Activated naive CD4-positive, alpha-beta T cell treated with anti-CD3 and anti-CD28 coated beads for 36 hours (primary cell): ENCODE measurements at places on chromosomes 3 and 15.
A peak's percentile ranks its signal among the peaks of the same experiment; 100 is the strongest.

DNA sequence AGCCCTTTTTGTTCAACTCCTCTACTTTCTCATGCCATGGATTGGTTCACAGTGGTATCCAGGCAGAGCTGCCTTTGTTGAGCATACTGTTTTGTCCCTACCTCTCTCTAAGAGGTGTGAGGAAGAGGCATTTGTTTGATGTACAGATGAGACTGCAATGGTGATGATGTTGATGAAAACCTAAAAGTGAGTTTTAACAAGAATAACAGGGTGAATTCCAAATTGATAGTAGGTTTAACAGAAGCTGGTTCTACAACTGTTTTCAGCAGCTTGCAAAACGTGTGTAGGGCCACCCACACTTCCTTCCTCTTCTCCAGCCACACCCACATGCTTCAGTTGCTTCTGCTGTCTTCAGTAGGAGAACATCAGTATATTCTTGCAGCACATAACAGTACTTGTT, 10.2 kb downstream of the SNRK start:
- H3K27ac ChIP-seq: peak overlapping the region; percentile 93
- H3K36me3 ChIP-seq: no peaks in the 10 kb centered on the region
- H3K4me3 ChIP-seq: peak overlapping the region; percentile 72
- peak; percentile 74 for DNase-seq

DNA sequence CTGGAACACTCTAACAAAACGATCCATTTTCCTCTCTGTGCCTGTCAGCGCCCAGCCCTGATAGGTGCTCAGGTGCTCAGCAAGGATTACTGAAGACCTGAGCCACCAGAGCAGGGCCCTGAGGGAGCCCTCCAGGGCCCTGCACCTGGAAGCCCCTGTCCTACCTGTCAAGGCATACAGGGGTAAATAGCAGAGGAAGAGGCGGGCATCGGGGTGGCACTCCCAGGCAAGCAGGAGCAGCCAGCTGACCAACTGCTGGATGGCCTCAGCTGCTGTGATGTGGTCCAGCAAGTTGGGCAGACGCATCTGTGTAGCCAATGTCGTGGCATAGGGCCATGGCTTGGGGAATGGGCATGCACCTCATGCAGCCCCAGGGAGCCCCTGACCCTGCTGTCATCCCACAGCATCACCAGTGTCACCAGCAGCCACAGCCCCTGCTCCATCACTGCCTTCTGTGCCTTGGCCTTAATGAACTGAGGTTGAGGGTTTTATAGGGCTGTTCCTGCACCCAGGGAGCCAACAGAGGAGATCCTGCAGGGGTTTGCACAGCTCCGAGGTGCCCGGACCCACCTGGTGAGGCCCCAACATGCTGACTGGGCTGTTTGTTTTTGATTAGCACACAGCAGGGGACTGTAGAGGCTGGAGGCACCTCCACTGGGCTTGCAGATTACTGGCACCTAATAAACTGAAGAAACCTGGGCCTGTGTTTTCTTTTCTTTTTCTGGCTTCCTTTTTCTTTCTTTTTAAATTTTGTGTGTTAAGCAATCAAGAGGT, 7.9 kb upstream of the WDR6 start:
- H3K4me1 ChIP-seq: peaks cover 3% of the 10 kb centered on the region
- H3K36me3 ChIP-seq: no peaks in the 10 kb centered on the region
- H3K27me3 ChIP-seq: no peaks in the 10 kb centered on the region
- H3K4me3 ChIP-seq: no peak overlapping the region

GRCh38 chr3:179853176-179853575, 183.6 kb downstream of the PEX5L start:
- H3K4me3 ChIP-seq: no peak overlapping the region
- H3K27ac ChIP-seq: no peak overlapping the region
- H3K4me1 ChIP-seq: no peaks in the 10 kb centered on the region
- no peaks in the 10 kb centered on the region for H3K27me3 ChIP-seq

DNA sequence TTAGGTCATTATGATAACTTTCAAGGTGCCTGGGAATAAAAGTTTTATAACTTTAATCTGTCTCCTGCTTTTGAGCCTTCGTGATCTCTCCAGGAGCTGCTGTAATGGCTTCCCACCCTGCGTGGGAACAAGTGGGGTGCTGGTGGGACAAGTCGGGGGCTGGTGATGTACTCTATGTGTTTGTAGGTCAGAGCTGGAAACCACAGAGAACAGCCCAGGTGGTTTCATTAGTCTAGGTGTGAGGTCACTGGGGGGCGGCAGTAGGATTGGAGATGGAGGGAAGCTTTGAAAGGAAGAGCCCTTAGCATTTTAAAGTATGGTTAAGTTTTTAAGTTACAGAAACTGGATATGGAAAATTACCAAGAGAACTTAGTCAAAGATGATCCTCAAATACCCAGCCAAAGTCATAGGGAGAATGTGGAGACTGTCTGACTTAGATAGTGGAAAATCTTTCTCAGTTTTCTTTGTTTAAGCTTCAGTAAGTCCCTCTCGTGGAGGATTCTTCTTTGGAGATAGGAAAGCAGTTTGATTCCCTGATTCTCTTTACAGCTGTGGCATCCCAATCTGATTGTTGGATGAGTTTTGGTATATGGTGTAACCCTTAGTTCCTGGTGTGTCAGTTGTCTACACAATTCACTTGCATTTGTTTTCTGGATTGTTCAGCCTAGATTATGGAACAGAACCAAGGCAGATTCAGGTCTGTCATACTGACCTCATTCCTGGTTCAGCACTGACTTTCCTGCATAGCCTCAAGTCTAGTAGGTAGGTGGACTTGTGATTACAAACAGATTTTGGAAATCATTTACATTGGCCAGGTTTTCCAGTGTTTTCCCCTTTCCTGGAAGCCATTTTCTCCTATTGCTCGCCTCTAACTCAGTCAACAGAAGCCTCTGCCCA, 115.6 kb downstream of the FNDC3B start:
- peaks cover 25% of the 10 kb centered on the region for H3K4me1 ChIP-seq
- H3K4me3 ChIP-seq: no peak overlapping the region
- H3K27me3 ChIP-seq: no peaks in the 10 kb centered on the region
- H3K27ac ChIP-seq: no peak overlapping the region

DNA sequence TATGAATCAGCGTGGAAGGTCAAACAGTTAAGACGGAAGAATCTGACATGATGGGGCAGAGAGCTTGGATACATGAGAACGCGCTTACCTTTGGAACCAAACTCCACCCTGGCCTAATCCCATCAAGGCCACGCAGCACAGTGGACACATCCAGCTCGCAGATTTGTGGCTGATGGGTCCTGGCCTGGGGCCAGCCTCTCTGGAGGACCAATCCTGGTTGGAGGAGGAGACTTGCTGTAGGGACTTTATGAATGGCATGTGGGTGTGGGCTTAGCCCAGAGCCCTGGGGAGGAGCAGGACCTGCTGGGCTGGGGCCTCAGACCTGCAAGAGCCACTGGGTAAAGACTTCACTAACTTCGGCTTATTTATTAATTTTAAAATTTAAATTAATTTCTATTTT, 73.4 kb upstream of the ANKRD34C start:
- no peak overlapping the region for H3K27ac ChIP-seq
- no peaks in the 10 kb centered on the region for H3K4me1 ChIP-seq
- no peak for DNase-seq
- no peaks in the 10 kb centered on the region for H3K36me3 ChIP-seq
- H3K27me3 ChIP-seq: peaks cover 30% of the 10 kb centered on the region

DNA sequence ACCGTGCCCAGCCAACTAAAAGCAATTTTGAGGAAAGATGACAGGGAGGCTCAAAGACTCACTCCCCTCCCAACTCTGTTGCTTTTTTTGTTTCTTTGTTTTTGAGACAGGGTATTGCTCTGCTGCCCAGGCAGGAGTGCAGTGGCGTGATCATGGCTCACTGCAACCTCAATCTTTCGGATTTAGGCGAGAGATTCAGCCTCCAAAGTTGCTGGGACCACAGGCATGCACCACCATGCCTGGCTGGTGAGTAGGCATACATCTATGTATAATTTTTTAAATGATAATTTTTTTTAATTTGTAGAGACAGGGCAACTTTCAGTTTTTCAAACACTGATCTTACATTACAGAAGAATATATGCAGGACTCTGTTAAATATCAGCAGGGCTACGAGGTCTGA, 15.8 kb upstream of the THUMPD3 start:
- no peak for DNase-seq
- H3K4me3 ChIP-seq: no peak overlapping the region
- no peaks in the 10 kb centered on the region for H3K4me1 ChIP-seq
- no peaks in the 10 kb centered on the region for H3K36me3 ChIP-seq
- H3K27me3 ChIP-seq: no peaks in the 10 kb centered on the region
- H3K27ac ChIP-seq: no peak overlapping the region

DNA sequence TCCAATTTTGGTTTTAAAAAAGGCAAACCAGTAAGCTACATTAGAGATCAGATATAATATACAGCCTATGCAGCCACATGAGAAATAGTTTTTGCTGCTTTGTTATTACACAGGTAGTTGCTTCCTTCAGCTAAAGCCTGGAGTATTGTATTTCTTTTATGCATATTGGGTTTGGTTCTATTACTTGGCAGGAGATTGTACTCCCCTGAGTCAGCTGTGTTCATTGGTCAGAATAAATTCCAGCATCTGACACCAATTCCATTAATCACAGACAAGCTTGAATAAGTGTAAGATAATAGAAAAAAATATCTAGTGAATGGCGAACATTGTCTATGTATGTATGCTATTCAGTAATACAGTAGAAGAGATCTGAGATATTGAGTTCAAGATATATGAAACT, 26.1 kb upstream of the ZCWPW2 start:
- H3K36me3 ChIP-seq: peaks cover 18% of the 10 kb centered on the region
- H3K27me3 ChIP-seq: no peaks in the 10 kb centered on the region
- H3K27ac ChIP-seq: no peak overlapping the region
- DNase-seq: no peak

DNA sequence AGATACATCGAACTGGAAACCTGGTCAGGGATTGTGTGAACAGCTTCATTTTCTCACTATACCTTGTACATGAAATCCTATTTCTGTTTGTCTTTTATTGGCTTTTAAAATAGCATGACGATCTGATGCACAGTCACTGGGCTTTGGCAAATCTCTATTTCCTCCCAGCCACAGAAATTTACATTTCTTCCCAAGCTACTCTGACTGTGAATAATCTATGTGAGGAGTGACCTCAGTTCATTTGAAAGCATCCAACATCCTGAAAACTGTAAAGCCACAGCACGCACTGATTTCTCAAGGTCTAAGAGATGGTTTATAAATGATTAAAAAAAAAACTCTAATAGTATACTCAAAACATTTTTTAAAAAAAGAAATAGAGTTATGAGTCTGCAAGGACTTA, 450.3 kb downstream of the IL5RA start:
- H3K4me1 ChIP-seq: no peaks in the 10 kb centered on the region
- no peak overlapping the region for H3K4me3 ChIP-seq
- H3K27ac ChIP-seq: no peak overlapping the region
- peaks cover 7% of the 10 kb centered on the region for H3K27me3 ChIP-seq
- no peak for DNase-seq
- no peaks in the 10 kb centered on the region for H3K36me3 ChIP-seq

- no peak for DNase-seq
- no peak overlapping the region for H3K4me3 ChIP-seq
- H3K4me1 ChIP-seq: no peaks in the 10 kb centered on the region
Observed at GRCh38 chr3:162007722-162008121, 511.1 kb downstream of the OTOL1 start.

GRCh38 chr3:102529452-102529851, 94.6 kb downstream of the ZPLD1 start:
- H3K4me3 ChIP-seq: no peak overlapping the region
- H3K27ac ChIP-seq: no peak overlapping the region
- no peaks in the 10 kb centered on the region for H3K36me3 ChIP-seq
- DNase-seq: no peak
- H3K27me3 ChIP-seq: no peaks in the 10 kb centered on the region

DNA sequence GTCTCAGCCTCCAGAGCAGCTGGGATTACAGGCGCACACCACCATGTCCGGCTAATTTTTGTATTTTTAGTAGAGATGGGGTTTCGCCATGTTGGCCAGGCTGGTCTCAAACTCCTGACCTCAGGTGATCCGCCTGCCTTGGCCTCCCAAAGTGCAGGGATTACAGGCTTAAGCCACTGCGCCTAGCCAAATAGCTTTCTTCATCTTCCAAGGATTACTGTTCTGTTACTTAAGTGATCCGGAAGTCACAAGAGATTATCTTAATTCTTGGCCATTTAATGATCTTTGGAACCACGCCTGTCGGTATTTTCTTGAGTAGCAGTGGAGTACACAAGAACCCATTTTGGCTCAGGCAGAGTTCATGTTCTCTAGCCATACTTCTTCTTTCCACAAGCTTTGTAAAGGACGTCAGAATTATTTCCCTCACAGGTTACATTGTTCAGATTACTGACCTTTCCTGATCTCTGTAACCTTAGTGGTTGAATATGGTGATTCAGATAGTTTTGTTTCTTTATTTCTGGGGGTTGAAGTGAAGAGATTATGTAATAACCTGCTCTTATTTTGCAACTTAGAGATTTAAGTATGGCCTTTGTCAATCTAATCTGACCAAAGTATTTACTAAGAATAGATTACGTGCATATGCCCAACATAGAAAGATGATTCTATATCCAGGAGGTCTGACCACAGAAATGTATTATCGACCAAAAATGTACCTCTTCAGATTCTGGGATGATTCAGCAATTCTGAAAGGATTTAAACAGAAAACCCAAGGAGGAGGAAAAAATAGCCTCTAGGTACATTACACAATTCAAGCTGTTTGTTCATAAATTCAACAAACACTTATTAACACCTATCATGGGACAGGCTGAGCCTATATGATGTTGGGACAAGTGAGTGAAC, 132.2 kb downstream of the GREM1 start:
- no peaks in the 10 kb centered on the region for H3K4me1 ChIP-seq
- no peaks in the 10 kb centered on the region for H3K36me3 ChIP-seq
- H3K27me3 ChIP-seq: peaks cover 2% of the 10 kb centered on the region
- no peak overlapping the region for H3K27ac ChIP-seq
- no peak for DNase-seq

DNA sequence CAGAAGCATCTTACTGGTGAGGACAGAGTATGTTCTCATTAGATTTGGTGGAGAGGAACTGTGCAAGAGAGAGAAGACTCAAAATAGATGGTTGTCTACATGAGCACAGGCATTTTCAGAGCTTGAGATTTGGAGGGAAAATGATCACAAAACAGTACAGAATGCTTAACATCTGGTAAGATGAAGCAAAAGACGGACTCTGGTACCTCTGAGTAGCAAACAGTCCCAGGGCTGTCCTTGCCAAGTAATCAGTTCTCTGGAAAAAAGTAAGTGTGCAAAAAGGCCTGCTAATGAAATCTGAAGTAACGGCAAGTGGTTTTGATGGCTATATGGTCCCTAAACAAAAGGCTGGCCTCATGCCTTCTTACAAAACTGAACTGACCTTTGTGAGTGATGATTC, 414.2 kb downstream of the CNTN4 start:
- no peak overlapping the region for H3K4me3 ChIP-seq
- DNase-seq: no peak
- H3K27me3 ChIP-seq: peaks cover 14% of the 10 kb centered on the region
- no peaks in the 10 kb centered on the region for H3K36me3 ChIP-seq
- H3K27ac ChIP-seq: no peak overlapping the region
- H3K4me1 ChIP-seq: no peaks in the 10 kb centered on the region

GRCh38 chr3:162769564-162769963, 1273.0 kb downstream of the OTOL1 start:
- H3K27me3 ChIP-seq: no peaks in the 10 kb centered on the region
- DNase-seq: no peak
- no peaks in the 10 kb centered on the region for H3K36me3 ChIP-seq
- H3K4me1 ChIP-seq: no peaks in the 10 kb centered on the region
- H3K4me3 ChIP-seq: no peak overlapping the region
- H3K27ac ChIP-seq: no peak overlapping the region
